AG04450 (cell line): ENCODE measurements at places on chromosomes 2 and 18.

DNA sequence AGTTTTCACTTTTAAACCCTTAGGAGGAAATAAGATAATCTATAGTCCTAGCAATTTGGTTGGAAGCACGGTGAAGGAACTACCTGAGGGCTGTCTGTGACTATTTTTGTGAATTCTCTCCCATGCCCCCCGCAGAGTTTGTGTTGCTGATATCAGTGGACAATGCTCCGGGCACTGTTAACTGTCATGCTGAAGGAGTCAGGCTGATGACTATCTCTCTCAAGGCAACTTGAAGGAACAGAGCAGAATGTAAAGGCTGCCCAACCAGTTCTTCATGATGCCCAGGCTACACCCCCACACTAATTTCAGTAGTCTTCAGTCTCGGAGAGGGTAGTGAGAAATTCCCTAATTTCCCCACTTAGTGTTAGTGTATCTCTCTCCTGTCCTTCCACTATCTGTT, 21.6 kb upstream of the RAB6C start:
- no peak for DNase-seq

- DNase-seq: no peak
These were observed 72.0 kb downstream of the DOCK10 start for GRCh38 chr2:224970311-224970710.

DNA sequence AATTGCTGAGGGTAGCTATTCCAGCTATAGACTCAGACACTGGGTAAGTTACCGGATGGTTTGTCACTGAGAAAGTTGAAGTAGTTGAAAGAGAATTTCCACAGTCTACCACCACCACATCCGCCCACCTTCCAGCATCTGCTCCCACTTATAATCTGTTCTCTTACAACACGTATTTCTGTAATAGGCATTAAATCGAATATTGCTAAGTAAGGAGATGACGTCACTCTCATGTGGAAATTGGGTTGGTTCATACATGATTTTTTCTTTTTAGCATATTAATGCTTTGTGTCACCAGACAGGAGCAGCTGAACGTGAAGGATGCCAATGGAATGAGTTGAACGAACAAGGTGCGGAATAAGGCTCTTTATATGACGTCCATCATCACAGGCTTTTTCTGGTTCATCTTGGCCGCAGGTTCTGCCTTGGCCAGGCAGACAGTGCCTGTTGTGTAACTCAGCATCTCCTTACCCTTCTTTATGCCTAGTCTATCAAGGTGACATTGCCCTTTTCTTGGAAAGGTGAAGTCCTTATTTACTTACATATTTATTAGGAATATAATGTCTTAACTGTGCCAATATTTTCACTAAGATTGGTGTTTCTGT, 45.9 kb downstream of the THUMPD2 start:
- no peak for DNase-seq

- peak; percentile 11 for DNase-seq
These were observed 290.7 kb upstream of the SLC14A2 start for GRCh38 chr18:45324495-45325113.

DNA sequence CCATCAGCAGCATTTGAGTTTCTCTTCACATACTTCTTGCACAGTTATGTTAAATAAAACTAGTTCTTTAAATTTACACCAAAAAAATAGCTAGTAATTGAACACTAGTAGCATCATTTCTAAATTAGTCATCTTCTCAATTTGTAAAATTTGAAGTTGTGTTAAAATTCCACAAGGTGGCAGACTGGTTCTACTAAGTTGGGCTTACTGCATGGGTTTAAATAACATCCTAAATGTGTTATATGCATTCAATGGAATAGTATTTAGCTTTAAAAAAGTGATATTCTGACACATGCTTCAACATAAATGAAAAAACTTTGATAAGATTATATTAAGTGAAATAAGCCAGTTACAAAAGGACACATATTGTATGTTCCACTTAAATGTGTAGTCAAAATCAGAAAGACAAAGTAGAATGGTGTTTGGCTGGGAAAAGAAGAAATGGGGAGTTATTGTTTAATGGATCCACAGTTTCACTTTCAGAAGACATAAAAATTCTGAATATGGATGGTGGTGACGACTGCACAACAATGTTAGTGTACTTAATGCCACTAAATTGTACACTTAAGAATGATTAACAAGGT, 28.7 kb upstream of the RPRD1A start:
- peak; percentile 54 for DNase-seq

DNA sequence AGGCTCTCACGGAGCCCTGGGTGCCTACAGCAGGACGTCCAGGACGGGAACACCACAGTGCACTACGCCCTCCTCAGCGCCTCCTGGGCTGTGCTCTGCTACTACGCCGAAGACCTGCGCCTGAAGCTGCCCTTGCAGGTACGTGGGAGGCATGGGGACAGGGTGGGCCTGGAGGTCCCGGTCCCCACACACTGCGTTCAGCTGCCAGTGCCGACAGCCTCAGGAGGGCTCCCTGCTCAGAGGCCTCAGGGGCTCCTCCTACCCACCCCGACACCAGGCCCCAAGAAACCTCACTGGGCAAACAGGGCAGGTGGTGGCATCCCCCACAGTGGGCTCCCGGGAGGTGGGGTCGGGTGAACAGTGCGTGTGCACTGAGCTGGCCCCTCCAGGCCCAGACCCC, 10.8 kb downstream of the ANO7 start:
- no peak for DNase-seq

DNA sequence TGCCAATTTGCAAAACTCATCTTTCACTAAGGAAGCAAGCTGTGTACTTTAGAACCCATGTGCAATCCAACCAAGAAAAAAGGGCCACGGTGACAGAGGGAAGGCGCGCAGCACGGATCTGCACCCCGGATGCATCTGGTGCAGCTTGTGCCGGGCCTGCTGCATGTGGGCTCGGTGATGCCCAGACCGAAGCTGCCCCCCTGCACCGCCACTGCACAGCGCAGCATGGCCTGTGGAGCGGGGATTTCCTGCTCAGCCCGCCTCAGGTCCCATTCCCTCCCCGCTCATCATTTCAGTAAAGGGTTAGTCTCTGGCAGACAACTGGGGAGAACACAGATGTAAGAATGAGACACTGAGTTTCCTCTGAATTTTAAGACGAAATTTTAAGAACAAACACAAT, 43.0 kb downstream of the MC2R start:
- DNase-seq: no peak

DNA sequence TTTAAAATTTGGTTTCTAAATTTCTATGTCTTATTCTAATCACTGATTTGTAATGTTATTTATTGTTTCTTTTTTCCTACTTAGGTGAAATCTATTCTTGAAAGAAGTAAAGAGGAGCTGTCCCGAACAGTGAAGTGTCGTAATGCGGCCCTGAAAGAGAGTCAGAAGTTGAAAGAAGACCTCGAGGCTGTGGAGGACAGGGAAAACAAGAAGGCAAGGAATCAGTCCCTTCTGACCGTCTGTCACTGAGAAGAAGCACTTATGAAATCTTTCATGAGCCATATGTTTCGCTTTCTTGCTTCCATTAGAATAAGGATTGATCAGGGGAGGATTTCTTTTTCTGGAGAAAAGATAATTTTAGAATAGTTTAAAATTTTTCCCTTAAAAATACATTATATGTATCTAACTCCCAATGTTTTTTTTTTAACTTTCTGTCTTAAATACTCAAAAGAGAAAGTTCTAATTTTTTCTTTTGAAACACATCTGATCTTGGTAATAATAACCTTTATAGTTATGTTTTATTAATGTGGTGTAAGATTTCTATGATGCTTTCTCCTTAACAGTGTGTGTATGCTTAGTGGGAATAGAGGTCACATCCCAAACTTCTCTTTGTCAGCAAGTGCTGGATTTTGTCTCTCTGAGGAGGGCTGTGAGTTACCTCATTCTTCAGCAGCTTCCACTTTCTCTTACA, 79.0 kb downstream of the CCDC150 start:
- DNase-seq: no peak

- DNase-seq: no peak
These were observed 106.8 kb downstream of the CYP26B1 start for GRCh38 chr2:72040629-72041571.

GRCh38 chr2:121505986-121506586, 24.6 kb upstream of the RNU4ATAC start:
- DNase-seq: no peak

DNA sequence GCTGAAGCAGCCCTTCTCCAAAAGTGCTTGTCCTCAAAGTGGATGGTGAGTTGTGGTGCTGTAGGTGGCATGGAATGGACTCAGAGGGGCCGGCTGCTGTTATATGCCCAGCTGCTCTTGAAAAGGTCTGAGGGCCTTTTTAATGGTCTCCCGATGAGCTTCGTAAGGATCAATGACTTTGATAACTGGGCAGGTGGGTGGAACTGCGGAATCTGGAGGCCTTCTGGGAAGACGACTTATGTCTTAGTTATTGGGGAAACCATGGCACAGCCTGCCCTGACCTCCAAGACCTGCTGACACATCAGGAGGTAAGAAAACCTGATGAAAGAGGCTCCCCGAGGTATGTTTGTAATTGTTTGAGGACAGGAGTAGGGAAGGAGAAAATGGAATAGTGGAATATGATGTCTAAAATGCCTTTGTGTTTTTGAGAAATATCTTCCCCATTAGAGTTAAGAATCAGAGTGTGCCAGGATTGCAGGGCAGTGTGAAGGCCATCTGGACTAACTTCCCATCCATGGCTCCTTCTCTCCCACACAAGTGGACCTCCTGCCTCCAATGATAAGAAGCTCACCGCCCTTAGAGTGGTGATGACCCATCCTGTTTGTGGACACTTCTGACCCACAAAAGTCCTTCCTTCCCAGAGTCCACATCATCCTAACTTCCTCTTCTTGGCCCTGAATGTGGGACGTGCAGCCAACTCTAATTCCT, 236.1 kb downstream of the FHOD3 start:
- DNase-seq: no peak

GRCh38 chr2:127569666-127570065, 34.2 kb downstream of the MYO7B start:
- no peak for DNase-seq

- no peak for DNase-seq
These were observed 44.6 kb downstream of the SERPINB7 start for GRCh38 chr18:63819786-63820185.
